ENCODE measurements at places on chromosomes 13 and 19. TPM values are rescaled to one million over a fixed set of nuclear protein-coding genes. Genes with fewer than 3 reads are reported as not detected.

Gene MPND
- total RNA-seq, result 25.6 TPM

Gene ZNF829
- total RNA-seq, result 8.4 TPM

Gene C19orf67
- total RNA-seq, result not detected

DNA sequence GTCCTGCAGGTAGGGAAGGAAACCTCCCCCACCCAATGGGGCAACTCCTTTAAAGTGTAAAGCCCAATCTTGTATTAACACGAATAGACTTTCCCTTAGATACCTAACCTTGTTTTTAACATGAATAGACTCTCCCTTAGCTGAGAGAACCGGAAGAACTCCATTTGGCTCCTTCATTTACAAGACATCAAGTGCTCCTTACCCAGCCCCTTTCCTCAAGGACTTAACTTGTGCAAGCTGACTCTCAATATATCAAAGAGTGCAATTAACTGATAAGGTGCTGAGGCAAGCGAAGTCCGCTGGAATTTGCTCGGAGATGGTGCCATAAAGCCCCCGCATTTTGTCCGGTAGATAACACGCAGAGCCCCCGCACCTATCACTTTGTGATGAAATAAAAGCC is 9.9 kb upstream of the ZNF90 start:
- no peak for DNase-seq

DNA sequence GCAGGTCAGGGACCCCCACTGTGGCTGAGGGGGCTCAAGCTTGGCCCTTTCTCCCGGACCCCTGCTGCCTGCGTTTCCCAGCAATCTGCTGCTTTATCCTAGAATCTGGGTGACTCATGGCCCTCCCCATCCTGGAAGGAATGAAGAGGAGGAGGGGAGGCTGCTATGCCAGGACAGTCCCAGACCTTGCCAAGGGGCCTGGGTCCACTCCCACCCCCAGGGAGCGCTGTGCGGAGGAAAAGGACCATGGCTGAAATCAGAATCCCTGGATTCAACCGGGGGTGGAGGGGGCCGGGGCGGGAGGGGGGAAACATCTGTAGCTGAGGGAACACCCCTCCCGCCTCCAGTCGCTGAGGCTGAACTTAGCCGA is 20.5 kb downstream of the ZNF114 start:
- DNase-seq, result no peak

DNA sequence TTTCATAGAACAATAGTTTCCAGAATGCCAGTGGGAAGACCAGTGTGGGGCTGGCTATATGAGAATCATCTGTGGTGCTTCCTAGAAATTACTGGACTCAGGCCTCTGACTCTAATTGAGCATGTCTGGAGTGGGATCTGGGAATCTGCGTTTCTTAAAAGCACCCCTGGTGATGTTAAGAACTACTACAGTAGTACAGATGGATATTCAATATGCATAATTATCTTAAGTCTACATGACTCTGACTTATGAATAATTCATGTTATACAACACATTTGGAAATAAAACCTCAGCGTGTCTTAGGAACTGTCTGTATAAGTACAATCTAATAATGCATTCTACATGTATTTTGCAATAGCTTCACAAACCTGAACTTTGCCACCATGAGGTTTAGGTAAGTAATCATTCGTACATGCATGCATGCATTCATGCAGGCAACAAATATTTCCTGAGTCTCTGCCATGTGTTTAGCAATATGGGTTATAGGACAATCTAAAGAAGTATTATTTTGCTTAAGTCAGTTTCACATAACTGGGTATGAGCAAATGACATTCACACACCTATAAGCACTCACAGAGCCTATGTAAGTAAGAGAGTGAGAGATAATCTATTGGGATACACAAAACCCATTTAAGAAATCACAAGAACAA is 62.0 kb downstream of the EPSTI1 start:
- DNase-seq, result no peak

All from B cell (primary cell).